ENCODE measurements at places on chromosomes 5 and 9. TPM values are rescaled to one million over a fixed set of nuclear protein-coding genes. Genes with fewer than 3 reads are reported as not detected.

- no peak for DNase-seq
Measured at GRCh38 chr9:35756275-35757225, 2.5 kb upstream of the MSMP start.

- no peak for DNase-seq
Measured at GRCh38 chr9:91033797-91034196, 232.2 kb downstream of the SYK start.

DNA sequence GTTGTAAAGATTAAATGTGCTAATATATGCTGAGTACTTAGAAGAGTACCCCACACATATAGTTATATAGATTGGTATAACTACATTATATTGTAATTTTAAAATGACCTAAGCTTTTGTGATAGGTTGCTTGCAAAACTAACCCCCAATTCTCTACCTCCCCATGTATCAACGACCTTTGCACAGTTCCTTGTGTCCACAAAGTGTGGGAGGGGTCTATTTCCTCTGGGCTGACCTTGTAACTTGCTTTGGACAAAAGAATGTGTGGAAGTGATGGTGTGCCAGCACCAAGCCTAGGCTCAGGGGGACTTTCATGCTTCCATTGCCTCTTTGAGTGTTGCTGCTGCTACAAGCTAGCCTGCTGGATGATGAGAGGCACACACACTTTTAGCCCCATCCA lies 20.6 kb downstream of the C5 start:
- no peak for DNase-seq

Gene COL5A1
- 425 TPM for polyA plus RNA-seq

DNA sequence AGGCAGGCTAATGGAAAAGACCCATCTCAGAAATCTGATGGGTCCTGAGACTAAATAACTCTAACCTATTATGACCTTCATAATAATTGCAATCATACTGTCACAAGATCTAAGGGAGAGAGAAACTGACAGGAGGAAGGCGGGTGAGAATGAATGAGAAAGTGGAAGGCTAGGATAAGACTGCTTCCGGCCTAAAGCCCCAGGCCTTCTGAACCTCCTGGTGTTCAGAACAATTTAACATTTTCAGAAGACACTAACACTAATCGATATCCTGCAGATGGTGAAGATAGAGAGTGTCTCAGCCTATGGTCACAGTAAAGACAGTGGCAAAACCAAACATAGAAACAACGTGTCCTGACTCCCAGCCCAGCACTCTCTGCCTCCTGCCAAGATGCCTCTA lies 1.2 kb downstream of the RPS14 start:
- no peak for DNase-seq

GRCh38 chr5:1737790-1738405 lies 61.7 kb downstream of the MRPL36 start:
- no peak for DNase-seq

- DNase-seq: no peak
Measured at GRCh38 chr5:17805227-17805825, 171.1 kb downstream of the TAF11L14 start.

Gene ENDOG
- 23.2 TPM for polyA plus RNA-seq

Gene EGFLAM
- polyA plus RNA-seq: 46.6 TPM

GRCh38 chr5:8730194-8730593 lies 815.7 kb downstream of the SEMA5A start:
- no peak for DNase-seq

DNA sequence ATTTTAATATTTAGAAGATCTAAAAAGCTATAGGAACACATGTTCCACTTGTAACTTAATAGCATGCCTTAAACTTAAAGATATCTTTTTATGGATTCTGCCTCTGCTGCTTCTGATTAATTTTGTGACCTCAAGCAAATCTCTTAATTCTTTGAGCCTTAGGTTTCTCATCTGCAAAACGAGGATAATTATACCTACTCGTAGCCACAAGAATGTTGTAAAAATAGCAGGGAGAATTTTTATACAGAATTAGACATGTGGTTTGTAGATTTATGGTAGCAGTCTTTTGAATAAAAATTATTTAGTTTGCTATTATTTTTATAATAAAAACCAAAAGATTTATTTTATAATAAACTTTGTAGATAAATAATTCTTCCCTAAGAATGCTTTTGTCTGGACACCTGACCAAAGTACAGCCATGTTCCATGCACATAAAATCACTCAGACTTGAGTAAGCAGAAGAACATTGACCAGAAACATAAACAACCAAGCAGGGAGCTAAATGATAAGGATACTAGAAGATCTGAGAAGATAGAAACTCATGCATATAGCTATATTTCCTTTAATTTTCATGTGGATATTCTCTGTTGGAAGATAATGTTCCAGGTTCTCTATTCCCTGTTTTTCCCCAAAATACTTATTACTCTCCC lies 18.5 kb downstream of the C9orf85 start:
- no peak for DNase-seq

DNA sequence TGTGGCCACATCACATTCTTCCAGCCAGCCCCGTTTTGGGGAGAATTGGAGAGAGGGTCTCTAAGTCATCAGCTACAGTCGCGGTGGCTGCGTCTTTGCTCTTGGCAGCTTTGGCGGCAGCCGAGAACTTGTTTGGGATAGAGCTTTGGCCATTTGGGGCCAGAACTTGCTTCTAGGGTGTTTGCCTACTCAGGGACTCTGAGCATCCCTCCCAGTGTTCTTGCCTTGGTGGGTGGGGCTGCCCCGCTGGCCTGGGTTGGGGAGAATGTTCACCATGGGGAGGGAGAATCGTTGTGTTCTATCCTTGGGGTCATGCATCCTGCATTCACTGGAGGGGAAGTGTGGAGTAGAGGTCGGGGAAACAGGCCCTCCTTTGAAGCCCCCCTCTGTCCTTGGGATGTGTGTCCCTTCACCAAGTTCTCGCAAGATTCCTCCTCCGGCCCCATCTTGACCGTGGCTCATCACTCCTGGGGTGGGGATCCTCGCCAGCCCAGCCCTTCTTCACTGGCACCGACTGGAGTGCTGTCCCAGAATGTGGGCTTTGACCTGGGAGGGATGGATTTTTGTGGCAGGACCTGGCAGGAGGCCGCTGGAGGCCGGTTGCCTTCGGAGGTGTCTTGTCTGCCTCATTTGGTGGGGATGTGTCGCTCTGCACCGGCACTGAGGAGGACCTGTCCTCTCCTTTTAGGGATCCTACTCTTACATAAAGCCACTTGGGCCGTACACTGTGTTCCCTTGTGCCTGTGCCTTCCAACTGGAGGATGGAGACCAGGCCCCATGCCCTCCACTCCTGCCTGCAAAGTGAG lies 3.5 kb downstream of the PHF2 start:
- no peak for DNase-seq

GRCh38 chr9:72306761-72307160 lies 58.2 kb downstream of the ZFAND5 start:
- DNase-seq: no peak

- DNase-seq: no peak
Measured at GRCh38 chr9:103942200-103942599, 151.9 kb upstream of the SMC2 start.

- no peak for DNase-seq
Measured at GRCh38 chr9:137071282-137071681, 925 bp upstream of the SAPCD2 start.

- no peak for DNase-seq
Measured at GRCh38 chr5:14183187-14183939, 40.2 kb downstream of the TRIO start.

DNA sequence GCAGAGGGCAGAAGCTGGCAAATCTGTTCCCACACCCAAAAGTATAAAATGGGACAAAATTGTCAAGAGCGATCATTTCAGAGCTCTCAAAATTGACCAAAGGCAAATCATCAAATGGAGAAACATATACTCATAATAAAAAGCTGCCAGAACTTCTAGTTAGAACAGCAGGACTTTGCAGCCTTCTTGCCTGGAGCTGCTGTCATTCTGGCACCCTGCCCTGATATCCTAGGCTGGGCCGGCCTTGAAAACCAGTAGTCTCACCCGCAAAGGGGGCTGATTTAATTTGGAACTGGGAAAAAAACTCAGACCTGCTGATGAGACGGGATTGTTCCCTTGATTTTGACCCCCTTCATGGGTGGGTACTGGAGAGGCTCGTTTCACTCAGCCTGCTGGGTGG lies 18.5 kb downstream of the OR2V1 start:
- DNase-seq: no peak

Gene ZNF883
- 4.1 TPM for polyA plus RNA-seq

DNA sequence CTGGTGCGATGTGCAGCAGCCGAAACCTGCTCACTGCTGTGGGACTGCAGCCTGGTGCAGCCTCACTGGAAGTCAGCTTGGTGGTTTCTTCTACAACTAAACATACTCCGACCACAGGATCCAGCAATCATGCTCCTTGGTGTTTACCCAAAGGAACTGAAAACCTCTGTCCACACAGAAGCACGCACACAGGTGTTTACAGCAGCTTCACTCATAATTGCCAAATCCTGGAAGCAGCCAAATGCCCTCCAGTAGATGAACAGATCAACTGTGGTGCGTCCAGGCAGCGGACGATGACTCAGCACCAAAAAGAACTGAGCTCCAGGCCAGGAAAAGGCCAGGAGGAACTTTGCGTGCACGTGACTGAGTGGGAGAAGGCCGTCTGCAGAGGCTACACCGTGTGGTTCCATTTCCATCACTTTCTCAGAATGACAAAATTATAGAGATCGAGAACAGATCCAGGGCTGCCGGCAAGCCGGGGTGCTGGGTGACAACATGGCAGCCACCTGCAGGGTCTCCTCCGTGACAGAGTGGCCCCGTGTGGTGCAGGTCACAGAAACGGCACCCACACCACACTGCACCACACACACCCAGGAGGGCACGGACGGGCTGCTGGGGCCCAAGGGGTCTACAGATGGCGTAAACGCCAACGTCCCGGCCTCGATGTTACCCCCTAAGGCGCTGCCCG lies 23.1 kb upstream of the NSMF start:
- no peak for DNase-seq

DNA sequence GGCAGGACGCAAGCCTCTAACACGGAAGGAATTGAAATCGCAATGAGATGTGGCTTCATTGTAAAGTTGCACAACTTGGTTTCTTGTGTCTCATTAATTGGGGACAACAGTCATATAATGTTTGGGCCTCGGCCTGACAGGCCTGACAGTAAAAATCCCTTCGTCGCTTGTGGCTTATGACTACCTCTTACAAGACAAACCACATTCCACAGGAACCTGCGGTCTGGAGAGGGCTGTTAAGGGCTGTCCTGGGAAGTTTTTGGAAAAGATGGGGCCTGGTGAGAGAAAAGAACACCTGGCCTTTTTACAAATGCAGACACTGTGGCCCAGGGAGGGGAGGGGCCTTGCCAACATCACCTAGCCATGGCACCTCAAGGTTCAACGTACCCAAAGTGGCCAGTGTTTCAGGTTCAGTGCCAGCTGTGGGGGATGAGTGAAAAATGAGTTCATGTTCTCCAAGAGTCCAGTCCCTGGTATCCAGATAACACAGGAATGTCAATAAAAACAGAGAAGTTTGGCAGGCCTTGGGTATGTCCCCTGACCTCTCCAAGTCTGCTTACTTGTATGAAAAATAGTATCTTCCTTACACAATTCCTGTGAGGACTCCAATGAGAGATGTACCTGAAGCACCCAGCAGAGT lies 22.2 kb downstream of the SHB start:
- no peak for DNase-seq

Gene ADAMTS6
- polyA plus RNA-seq: 0.89 TPM

Gene SV2C
- polyA plus RNA-seq: 0.08 TPM

Gene STK32A
- polyA plus RNA-seq: 0.27 TPM

DNA sequence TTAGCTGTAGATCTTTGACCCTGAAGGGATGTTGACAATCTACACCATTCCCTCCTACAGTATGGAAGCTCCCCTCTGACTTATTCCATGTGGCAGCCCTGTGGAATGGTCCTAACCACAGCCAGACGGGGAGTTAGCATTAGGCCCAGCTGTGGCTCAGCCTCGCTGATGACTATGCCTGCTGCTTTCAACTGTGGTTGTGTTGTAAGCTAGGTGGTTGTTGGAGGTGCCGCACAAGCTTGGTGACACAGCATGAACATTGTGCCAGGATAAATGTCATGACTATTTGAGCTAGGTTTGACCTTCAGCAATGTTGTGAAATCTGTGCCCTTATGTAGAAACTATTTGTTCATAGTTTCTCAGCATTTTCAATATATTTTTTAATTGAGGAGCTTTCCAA lies 40.6 kb downstream of the SGCD start:
- no peak for DNase-seq

GRCh38 chr9:6551136-6551535 lies 94.4 kb downstream of the GLDC start:
- DNase-seq: no peak

GRCh38 chr9:94005272-94005901 lies 50.2 kb upstream of the BARX1 start:
- DNase-seq: no peak

GRCh38 chr5:124332273-124332672 lies 414.2 kb downstream of the ZNF608 start:
- DNase-seq: no peak

Gene FAM221B
- polyA plus RNA-seq: 0.18 TPM

Gene LOX
- polyA plus RNA-seq: 63.2 TPM

Gene PCDHB2
- 2.2 TPM for polyA plus RNA-seq

Gene TAF11L5
- not detected for polyA plus RNA-seq

- no peak for DNase-seq
Measured at GRCh38 chr5:173750538-173751265, 134.3 kb upstream of the BOD1 start.

GRCh38 chr9:109114670-109115069 lies 5.1 kb downstream of the TMEM245 start:
- DNase-seq: no peak

- DNase-seq: no peak
Measured at GRCh38 chr5:77741608-77742007, 34.5 kb downstream of the TBCA start.

All from forelimb muscle (tissue), 1 donor.